ENCODE measurements at places on chromosomes 2 and 18.
A peak's percentile ranks its signal among the peaks of the same experiment; 100 is the strongest.

DNA sequence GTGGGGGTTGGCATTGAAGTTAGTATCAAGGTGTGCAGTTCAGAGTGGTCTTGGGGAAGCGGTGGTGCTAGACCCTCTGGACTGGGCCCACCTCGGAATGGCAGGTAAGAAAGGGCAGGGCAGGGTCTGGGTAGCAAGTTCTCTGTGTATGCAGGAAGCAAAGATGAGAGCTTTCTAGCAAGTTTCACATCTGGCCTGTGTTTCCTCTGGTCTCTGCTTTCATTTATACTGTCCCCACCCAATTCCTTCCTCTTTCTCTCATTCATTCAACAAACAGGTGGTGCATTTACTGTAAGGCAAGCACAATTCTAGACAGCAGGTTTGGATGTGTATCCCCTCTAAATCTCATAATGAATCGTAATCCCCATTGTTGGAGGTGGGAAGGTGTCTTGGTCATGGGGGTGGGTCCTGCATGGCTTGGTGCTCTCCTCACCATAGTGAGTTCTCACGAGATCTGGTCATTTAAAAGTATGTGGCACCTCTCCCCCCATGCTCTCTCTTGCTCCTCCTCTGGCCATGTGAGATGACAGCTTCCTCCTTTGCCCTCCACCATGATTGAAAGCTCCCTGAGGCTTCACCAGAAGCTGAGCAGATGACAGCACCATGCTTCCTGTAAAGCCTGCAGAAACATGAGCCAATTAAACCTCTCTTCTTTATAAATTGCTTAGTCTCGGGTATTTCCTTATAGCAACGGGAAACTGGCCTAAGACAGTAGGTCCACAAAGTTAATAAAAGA lies 51.8 kb downstream of the PKDCC start:
- DNase-seq, result no peak

- no peak for DNase-seq
These were observed 50.6 kb downstream of the STK39 start for GRCh38 chr2:168196764-168197180.

DNA sequence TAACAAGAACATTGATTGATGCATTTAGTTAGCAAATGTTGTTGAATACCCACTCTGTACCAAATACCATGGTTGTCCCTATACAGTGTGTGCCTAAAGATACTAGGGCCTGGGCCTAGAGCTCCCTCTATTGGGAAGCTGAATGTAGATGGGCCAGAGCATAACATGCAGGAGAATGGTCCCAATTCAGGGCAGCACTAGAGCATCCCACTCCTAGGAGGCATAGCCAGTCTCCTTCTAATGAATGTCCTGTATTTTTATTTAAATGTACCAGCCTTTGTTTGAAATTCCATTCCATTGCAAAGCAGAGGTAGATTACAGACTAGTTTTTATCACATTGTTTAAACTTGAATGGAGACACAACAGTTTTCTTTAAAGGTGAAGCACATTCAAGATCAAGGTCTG lies 90.6 kb downstream of the FEZ2 start:
- peak; percentile 78 for DNase-seq

DNA sequence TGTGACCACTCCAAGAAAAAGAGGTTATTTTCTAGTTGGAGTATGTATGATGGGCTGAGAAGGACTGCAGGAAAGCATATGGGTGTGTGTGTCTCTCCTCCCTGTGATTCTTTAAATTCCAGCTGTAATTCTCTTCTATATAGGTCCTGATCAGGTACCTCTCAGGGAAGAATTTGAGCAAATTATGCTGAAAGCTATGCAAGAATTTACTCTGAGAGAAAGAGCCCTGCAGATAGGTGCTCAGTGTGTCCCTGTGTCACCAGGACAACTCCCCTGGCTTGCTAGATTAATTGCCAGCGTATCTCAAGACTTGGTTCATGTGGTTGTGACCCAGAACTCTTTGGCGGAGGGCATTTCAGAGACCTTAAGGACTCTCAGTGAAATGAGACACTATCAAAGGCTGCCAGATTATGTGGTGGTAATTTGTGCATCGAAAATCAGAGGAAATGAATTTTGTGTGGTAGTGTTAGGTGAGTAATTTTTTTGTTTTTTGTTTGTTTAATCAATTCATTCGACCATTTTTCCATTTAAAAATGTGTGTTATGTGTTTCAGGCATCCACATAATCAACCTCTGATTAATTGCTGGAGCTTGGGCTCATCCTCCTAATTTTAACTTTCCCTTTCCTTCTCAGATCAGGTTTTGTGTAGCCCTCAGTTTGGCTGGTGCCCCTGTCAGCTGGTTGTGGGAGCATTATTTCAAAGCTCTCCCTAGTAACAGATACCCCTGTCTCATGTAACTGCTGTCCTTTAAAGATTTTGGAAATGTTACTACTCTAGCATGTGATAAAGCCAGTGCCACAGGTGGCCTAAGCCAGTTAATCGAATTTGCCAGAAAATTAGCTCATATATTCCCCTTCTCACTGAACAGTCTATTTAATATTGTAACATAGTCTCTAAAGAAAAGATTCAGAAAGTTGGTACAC lies 150.9 kb downstream of the ESCO1 start:
- no peak for DNase-seq

GRCh38 chr2:53768242-53768542 lies 588 bp downstream of the CHAC2 start:
- DNase-seq, result no peak
